Stimulated activated CD8-positive, alpha-beta memory T cell treated with anti-CD3 and anti-CD28 coated beads, Interleukin-15, amount 100 ng/mL, for 48 hours (primary cell): ENCODE measurements at places on chromosomes 2 and 18.

GRCh38 chr18:57333940-57334339 lies 18.4 kb upstream of the ST8SIA3 start:
- DNase-seq = no peak

DNA sequence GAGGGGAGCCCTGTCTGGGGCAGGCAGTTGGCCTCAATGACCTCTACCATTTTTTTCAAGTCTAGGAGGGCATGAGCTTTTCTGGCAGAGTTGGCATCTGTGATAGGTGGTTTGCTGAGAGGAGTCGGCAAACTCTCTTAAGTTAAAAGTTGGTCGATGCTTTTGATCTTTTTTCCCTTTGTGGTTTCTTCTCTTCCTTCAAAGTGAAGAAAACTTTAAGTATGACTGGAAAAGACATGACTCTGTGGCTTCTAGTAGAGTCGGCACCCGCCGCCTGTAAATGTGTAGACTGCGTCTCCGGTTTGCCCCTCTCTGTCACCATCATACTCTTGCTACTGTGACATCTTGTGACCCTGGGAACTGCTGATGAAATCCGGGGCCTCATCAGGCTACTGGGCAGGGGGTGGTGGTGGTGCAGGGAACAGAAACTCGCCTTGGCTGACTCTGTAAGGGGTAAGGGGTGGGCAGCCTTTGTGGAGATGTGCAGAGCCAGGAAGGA lies 21.1 kb downstream of the INPP5D start:
- no peak for DNase-seq

- no peak for DNase-seq
Measured at GRCh38 chr2:226427538-226428307, 371.9 kb downstream of the IRS1 start.

- DNase-seq = no peak
Measured at GRCh38 chr2:109442715-109443319, 170.9 kb downstream of the SEPTIN10 start.

DNA sequence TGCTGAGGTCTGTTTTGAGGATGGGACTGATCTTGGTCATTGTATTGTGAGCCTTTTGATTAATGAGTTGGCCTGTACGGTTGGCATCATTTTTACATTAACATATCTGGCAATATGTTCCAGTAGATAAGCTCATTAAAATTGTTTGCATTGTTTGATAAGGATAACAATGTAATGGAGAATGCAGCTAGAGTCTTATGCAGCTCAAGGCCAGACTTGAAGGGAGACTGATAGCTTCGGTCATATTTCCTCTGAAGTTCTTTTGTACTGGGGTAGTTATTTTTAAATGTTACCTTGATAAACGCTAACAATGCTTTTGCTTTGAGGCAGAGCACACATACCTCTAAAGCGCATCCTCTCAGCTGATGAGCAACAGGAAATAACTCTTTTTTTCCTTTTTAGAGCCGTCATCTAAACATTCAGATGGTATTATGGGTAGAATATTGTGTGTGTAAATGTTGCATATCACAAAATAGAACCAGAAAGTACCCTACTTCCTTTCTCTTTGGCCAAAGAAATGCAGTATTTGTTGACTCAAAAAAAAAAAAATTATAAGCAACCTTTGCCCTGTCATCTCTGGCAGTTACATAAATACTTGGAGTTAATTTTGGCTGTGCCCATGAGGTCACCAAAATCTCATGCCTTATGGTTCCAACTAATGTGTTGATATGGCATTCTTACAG lies 1.3 kb downstream of the MAPRE2 start:
- DNase-seq = no peak

- DNase-seq = no peak
Measured at GRCh38 chr2:2810504-2810903, 479.4 kb upstream of the MYT1L start.

- no peak for DNase-seq
Measured at GRCh38 chr2:215973954-215974699, 39.2 kb downstream of the MREG start.
